ENCODE measurements at places on chromosomes 6 and 20.

GRCh38 chr6:2844008-2844407, 2.3 kb upstream of the SERPINB1 start:
- H3K27ac ChIP-seq = no peak overlapping the region
- H3K36me3 ChIP-seq = no peaks in the 10 kb centered on the region
- no peak overlapping the region for H3K4me3 ChIP-seq
- no peaks in the 10 kb centered on the region for H3K27me3 ChIP-seq
- H3K4me1 ChIP-seq = peaks cover 27% of the 10 kb centered on the region

DNA sequence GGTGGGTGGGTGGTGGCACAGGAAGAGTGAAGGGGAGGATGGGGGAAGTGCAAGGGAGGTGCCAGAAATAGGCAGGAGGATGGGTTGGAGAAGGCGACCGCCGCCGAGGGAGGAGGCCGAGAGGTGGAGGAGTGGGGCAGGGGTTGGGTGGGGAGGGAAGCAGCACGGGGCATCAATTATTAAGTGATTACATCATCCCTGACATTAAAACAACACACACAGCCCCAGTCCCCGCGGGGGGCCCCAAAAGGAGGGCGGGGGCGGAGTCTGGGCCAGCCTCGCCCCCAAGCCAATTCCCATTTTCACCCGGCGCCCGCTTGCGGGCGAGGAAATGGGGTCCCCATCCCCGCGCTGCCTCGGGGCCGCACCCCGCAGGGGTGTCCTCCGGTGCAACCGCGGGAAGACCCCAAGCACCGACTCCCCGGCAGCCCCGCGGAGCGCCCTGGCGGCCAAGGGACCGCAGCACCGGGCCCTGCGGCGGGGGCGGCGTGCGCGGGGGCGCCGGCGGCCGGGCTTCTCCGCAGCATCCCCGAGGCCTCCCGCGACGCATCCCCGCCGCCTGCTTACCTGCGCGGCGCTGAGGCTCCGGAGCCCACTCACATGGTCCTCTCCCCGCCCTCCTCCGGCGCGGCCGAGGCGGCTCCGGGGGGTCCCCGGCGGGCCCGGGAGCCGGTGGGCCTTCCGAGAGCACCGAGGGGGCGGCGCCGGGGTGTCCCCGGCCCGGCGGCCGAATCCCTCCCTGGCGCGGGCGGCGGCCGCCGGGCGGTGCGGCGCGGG, 663 bp downstream of the FYN start:
- no peaks in the 10 kb centered on the region for H3K27me3 ChIP-seq
- no peaks in the 10 kb centered on the region for H3K36me3 ChIP-seq
- DNase-seq = peak; percentile 63
- H3K4me1 ChIP-seq = peaks cover 41% of the 10 kb centered on the region
- peak overlapping the region; percentile 93 for H3K4me3 ChIP-seq

DNA sequence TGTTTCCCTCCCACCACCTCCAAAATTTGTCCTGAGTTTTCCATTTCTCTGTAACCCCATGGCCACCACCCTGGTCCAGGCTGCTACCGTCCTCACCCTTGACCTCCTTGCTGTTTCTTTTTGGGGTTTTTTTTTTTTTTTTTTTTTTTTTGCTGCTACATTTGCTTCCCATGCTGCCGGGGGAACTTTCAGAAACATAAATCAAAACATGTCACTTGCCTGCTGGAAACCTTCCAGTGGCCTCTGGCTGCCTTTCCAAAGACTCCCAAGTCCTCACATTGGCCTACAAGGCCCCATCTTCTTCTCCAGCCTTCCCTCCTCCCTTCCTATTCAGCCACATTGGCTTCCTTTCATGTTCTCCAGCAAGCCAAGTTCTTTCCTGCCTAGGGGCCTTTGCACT, 50.4 kb upstream of the PTGIS start:
- H3K36me3 ChIP-seq = no peaks in the 10 kb centered on the region
- H3K27me3 ChIP-seq = no peaks in the 10 kb centered on the region
- peaks cover 11% of the 10 kb centered on the region for H3K4me1 ChIP-seq
- H3K4me3 ChIP-seq = no peak overlapping the region
- H3K27ac ChIP-seq = no peak overlapping the region

- no peaks in the 10 kb centered on the region for H3K4me1 ChIP-seq
- no peak overlapping the region for H3K4me3 ChIP-seq
- H3K27me3 ChIP-seq = no peaks in the 10 kb centered on the region
- DNase-seq = no peak
These were observed 632.9 kb downstream of the MAFB start for GRCh38 chr20:40056171-40056570.
